ENCODE measurements at places on chromosomes 11 and 22.

DNA sequence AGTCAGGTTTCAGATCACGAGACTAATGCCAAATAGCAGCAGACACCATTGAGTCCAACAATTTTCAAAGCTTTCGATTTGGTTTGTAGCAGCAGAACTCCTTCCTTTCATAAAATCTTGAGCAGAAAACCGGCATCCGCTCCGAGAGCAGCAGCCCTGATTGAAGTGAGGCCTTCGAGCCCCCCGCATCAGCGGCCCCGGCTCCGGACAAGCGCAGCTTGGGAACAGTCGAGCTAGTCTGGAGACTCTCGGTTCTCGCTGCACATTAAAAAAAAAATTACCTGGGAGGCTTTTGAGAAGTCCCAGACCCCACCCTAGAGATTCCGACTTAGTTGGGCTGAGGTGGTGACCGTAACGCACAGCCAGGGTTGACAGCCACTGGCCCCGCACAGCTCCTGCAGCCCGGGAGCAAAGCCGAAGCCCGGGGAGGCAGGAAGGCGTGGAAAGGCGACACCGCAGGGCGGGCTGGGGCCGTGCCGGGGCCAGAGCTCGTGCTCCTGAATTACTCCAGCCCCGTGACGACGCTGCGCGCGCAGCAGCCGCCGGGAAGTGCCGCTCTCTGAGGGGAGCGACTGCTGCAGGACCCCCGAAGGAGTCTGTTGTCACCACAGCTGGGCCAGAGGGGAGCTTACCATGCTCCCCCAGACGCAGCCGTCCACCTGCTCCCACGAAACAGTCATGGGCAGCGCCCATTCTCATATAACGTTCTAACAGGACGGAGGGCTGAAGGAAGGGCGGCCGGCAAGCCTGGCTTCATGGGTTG lies 57.8 kb downstream of the SPATA19 start:
- no peak for DNase-seq

DNA sequence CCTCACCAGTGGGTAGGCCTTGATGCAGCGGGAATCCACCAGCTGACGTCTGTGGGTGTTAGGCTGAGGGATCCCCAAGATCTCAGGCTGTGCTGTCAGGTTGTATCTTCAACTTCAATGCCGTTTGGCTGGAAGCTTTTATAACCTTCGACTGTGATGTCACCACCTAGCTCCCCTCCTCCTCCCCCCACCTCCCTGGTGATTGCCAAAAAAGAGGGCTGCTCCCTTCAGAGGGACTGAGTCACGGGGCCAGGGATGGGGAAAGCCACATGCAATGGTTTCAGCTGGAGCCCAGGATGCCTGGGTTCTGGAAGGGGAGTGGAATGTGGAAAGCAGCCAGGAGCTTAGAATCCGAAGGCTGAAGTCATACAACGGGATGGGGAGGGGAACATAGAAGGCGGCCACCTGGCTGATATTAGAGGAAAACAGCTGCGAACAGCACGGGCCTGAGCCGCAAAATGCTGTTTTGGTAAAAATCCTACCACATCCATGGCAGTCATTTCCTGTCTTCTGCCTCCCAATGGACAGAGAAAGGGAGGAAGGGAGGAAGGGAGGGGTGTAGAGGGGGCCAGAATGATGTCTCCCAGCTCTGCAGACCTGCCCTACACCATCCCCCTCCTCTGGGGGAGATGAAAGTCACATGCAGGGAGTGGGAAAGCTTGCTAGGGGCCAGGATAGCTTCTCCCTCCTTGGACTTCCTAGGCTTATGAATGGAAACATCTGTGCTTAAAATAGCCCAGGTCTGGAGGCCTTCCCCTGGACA lies at the start of gene LRRN4CL:
Gene LRRN4CL (minus strand): TSS at position 110 of the 763 bp plus-strand sequence. CDS start 1,022 bp downstream, outside the sequence.
- no peak for DNase-seq

- DNase-seq: no peak
These were observed 58.3 kb downstream of the LDLRAD3 start for GRCh38 chr11:36002196-36002595.

- DNase-seq: no peak
These were observed 16.3 kb downstream of the SULT4A1 start for GRCh38 chr22:43845981-43846380.

Data from esophagus squamous epithelium (tissue), 5 donors.